Left cardiac atrium (tissue), 4 donors: ENCODE measurements at places on chromosomes 3 and 15. TPM values are rescaled to one million over a fixed set of nuclear protein-coding genes. Genes with fewer than 3 reads are reported as not detected.

GRCh38 chr15:91357011-91357410 lies 257.0 kb downstream of the SV2B start:
- no peak for DNase-seq

- DNase-seq, result no peak
Measured at GRCh38 chr15:50940506-50940905, 32.0 kb downstream of the AP4E1 start.

- no peak for DNase-seq
Measured at GRCh38 chr3:161203485-161204098, 17.5 kb upstream of the NMD3 start.

DNA sequence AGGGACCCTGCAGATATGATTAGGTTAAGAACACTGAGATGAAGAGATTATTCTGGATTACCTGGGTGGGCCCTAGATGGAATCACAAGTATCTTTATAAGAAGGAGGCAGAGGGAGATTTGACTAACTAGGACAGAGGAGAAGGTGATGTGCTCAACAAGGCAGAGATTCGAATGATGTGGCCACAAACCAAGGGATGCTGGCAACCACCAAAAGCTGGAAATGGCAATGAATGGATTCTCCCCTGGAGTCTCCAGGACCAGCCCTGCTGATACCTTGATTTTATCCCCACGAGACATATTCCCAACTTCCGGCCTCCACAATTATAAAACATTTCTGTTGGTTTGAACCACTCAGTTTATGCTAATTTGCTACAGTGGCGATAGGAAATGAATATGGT lies 42.9 kb downstream of the RGMA start:
- DNase-seq, result no peak

Gene IP6K2
- 24.0 TPM for total RNA-seq

DNA sequence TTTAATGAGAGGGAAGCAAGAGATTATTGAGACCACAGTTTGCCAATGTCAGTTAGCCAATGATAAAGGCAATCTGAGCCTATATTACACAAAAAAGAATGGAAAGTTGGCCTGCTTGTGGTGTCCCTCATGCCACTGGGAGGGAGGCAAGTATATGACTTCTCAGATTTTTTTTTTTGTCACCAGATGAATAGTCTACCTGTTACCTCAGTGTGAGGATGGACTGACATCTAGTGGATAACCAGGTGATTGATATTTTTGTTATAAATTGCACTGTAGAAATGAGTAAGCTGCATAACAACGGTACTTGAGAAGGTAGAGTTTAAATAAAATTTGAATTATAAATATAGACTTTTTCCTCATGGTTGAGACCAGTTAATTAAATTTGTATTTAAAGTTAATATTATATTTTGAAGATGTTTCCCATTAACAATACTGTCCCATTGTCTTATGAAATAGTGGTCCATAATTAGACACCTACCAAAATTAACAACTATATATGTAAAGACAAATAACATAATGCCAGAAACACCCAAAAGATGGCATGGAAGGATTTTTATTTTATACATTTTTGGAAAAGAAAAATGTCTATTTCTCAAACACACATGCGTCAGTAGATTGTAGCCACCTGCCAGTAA lies 237.8 kb upstream of the GADL1 start:
- no peak for DNase-seq

Gene GJD2
- 4.9 TPM for total RNA-seq

DNA sequence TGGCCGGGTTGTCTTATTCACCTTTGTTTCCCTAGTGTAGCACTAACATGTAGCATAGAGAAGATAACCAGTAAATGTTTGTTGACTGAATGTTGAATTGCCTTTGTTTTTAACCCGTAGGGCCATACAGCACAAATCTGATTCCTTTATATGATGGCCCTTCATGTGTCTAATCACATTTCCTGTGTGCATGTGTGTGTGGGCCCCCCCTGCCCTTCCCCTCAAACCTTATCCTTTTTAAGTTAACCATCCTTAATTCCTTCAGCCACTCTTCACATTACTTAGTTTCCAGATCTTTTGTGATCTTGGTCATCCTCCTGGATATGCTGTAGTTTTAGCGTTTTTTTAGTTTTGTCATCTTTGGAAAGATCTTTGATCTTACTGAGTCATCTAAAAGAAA lies 4.2 kb downstream of the NEO1 start:
- no peak for DNase-seq

Gene LHFPL4
- total RNA-seq, result not detected

DNA sequence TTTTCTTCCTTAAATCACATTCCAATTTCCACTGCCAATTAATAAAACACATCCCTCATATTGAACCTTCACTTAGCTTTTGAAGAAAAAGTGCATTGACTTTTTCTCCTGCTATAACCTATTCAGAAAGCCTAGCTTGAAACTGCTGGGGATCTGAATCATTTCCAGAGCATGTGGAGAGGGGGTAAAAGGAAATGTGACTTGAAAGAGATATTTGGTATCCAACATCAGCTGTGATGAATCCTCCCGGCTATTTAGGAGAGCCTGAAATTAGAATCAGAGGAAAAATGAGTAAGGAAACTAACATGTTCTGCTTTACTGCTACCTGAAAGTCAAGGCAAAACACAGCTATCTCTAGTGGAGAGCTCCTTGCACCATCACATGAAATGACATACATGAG lies 2.6 kb upstream of the GNB5 start:
- DNase-seq, result no peak

Gene MUC13
- total RNA-seq, result not detected
